ENCODE measurements at places on chromosomes 5 and 9.
A peak's percentile ranks its signal among the peaks of the same experiment; 100 is the strongest.

DNA sequence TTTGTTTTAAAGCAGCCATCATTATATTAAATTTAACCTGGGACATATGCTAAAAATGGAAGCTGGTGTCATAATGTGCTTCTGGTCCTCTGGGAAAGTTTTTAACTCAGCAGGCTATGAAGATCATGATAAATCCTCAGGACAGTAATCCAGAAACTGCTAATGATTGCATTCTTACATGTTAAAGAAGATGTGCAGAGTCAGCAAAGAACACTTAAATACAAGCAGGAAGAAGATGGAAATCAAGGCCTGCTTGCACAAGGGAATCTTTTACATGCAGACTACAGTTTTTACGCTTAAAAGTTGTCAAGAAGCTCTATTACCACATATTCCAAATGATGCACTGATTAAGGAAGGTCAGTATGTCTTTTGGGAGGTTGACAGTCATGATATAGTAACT, 246.0 kb upstream of the PTPRD start:
- no peak overlapping the region for H3K4me3 ChIP-seq
- DNase-seq, result no peak
- no peak overlapping the region for H3K27ac ChIP-seq
- H3K4me1 ChIP-seq, result no peaks in the 10 kb centered on the region

DNA sequence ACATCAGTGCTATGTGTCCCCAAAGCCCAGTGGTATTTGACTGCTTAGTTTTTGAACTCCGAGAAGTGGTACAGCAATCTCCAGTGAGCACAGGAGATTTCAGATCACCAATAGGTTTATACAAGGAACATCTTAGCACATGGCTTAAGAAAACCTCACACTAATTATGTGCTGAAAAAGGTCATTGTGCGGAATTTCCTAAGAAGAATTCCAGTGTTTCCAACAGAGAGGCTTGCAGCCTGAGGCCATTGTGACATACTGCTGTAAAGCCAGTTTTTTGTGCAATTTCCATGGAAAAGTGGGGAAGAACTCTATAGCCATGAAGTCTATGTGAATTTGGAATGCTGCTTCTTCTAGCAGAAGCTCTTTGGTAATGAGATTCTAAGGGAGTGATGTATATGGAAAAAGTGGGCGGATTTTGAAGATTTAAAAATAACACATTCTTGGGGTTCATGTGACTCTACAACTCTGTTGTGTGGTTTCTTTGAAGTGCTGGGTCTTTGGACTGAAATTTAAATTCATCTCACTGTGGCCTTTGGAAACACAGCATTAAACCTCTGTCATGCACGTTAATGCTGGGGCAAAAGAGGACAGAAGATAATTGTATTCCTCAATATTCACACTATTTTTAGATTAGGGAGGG, 110.5 kb upstream of the CD180 start:
- H3K4me1 ChIP-seq, result peaks cover 37% of the 10 kb centered on the region
- no peaks in the 10 kb centered on the region for H3K36me3 ChIP-seq
- H3K4me3 ChIP-seq, result no peak overlapping the region
- no peaks in the 10 kb centered on the region for H3K27me3 ChIP-seq
- H3K27ac ChIP-seq, result peak overlapping the region; percentile 90

- DNase-seq, result no peak
- no peaks in the 10 kb centered on the region for H3K4me1 ChIP-seq
- H3K27me3 ChIP-seq, result no peaks in the 10 kb centered on the region
- H3K4me3 ChIP-seq, result no peak overlapping the region
Measured at GRCh38 chr9:100555471-100555870, 22.4 kb upstream of the CAVIN4 start.

DNA sequence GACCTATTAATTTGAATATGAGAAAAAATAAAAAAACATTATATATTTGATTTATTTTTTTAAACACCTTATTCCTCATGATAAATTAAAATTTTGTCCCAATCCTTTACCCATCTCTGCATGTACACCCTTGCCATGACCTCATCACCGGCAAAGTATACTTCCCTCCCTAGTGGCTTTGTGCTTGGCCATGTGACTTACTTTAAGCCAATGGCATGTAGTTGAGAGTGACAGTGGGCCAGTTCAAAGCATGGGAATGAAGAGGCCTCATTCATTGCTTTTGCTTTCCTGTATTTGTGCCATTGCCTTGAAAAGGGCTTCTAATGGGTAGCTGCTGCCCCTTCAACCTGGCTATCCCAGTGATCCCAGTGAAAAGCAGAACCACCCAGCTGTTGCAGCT, 31.2 kb downstream of the C9 start:
- H3K27me3 ChIP-seq, result no peaks in the 10 kb centered on the region
- H3K4me1 ChIP-seq, result peaks cover 4% of the 10 kb centered on the region
- no peak overlapping the region for H3K4me3 ChIP-seq
- no peak for DNase-seq

- DNase-seq, result peak; percentile 47
- H3K27ac ChIP-seq, result no peak overlapping the region
- no peak overlapping the region for H3K4me3 ChIP-seq
- no peaks in the 10 kb centered on the region for H3K4me1 ChIP-seq
Measured at GRCh38 chr5:170353961-170354360, 35.2 kb downstream of the KCNMB1 start.

- H3K4me1 ChIP-seq, result peaks cover 13% of the 10 kb centered on the region
- peak overlapping the region; percentile 8 for H3K27ac ChIP-seq
- H3K4me3 ChIP-seq, result no peak overlapping the region
- H3K27me3 ChIP-seq, result no peaks in the 10 kb centered on the region
- no peaks in the 10 kb centered on the region for H3K36me3 ChIP-seq
- no peak for DNase-seq
Measured at GRCh38 chr9:92601451-92601850, 65.7 kb upstream of the ECM2 start.

DNA sequence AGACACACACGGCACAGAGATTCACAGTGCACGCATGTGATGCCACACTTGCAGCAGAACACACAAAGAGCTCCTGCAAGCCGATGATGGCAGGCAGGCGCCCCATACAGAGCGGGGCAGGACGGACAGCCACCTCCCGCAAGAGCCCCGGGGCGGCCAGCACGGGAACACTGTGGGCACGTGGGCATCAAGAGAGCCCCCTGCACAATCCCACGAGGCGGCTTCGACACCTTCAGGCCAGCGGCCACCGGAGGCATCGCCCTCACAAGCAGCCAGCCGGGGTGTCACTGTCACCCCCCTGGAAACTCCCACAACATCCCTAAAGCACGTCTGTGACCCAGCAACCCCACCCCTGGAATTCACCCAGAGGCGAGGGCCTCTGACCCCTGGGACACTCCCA, 17.9 kb downstream of the TERT start:
- no peaks in the 10 kb centered on the region for H3K27me3 ChIP-seq
- H3K4me1 ChIP-seq, result no peaks in the 10 kb centered on the region
- no peaks in the 10 kb centered on the region for H3K36me3 ChIP-seq
- H3K27ac ChIP-seq, result no peak overlapping the region

DNA sequence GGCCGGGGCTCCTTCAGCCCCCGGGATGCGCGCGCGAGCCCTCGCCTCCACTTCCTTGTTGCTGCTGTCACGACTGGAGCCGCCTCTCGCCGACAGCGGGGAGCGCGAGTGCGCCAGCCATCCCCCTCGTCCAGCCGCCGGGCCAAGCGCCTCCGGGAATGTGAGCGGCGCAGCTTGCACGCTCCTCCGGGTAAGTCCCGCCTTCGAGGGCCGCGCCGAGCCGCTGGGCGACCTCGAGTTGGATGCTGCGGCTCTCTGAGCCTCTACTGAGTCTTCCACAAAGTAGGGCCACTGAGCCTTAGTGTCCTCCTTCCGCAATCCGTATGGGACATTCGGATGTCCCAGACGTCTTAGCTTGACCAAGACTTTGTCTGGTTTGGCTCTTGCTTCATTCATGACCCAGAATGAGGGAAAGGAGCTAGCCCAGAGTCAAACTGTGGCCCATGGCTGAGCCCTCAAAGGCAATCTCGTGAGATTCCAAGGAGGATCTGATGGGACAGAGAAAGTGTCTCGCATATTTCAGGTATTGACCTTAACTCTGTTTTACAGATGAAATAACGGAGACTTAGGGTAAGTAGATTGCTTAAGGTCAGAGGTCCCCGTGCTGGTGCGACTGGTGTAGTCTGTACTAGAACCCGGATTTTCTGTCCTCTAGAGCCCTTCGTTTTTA, 586 bp downstream of the HMGXB3 start:
- peak overlapping the region; percentile 91 for H3K4me3 ChIP-seq
- H3K4me1 ChIP-seq, result peaks cover 69% of the 10 kb centered on the region
- no peak for DNase-seq
- peak overlapping the region; percentile 94 for H3K27ac ChIP-seq
- peaks cover 25% of the 10 kb centered on the region for H3K36me3 ChIP-seq

GRCh38 chr9:130298662-130299279, 33.2 kb downstream of the HMCN2 start:
- H3K27ac ChIP-seq, result no peak overlapping the region
- no peak for DNase-seq
- H3K4me3 ChIP-seq, result no peak overlapping the region
- H3K36me3 ChIP-seq, result no peaks in the 10 kb centered on the region
- peaks cover 9% of the 10 kb centered on the region for H3K27me3 ChIP-seq

DNA sequence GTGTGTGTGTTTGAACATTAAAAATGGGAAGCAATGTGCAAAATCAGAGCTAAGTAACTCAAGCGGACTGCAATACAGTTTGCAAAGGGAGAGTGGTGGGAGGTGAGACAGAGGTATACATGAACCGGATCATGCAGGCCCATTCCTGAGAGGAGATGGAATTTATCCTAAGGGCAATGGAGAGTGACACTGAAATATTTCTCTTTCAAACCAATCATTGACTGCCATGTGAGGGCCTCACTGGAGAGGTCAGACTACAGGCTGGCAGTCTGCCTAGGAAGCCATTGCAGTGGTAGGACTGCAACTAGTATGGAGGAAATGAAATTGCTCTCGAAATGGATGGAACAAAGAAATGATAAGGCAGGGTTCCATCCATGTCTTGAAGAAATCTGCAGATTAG, 34.8 kb downstream of the TNFSF15 start:
- no peaks in the 10 kb centered on the region for H3K27me3 ChIP-seq
- no peak overlapping the region for H3K27ac ChIP-seq
- DNase-seq, result no peak
- H3K36me3 ChIP-seq, result no peaks in the 10 kb centered on the region

- H3K27me3 ChIP-seq, result no peaks in the 10 kb centered on the region
- H3K4me1 ChIP-seq, result no peaks in the 10 kb centered on the region
- no peak overlapping the region for H3K4me3 ChIP-seq
- H3K36me3 ChIP-seq, result no peaks in the 10 kb centered on the region
- DNase-seq, result no peak
Measured at GRCh38 chr5:30347858-30348257, 845.6 kb upstream of the CDH6 start.

DNA sequence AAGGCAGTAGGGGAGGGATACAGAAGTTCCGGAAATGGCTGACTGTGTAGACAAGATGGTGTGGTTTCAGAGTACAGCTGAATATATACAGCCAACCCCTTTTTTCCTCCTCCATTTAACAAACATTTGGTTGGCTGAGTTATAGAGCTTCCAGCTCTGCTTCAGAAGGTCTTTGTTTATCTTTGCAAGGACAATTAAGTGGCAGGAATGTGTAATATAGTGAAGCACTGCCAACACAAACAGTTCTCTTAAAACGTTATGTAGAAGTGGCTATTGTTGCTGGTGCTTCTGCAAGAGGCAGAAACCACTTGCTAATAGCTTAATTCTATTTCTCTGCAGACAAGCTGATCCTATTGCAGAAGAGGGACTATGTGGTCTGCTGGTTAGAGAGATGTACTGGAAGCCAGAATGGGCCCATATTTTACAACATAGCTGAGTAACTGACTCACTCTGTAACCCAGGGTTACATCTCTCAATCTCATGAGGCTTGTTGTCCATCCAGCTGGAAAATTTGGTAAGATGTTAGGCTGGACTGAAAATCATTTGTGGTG, 62.7 kb upstream of the OSMR start:
- H3K27ac ChIP-seq, result peak overlapping the region; percentile 46
- no peaks in the 10 kb centered on the region for H3K4me1 ChIP-seq

DNA sequence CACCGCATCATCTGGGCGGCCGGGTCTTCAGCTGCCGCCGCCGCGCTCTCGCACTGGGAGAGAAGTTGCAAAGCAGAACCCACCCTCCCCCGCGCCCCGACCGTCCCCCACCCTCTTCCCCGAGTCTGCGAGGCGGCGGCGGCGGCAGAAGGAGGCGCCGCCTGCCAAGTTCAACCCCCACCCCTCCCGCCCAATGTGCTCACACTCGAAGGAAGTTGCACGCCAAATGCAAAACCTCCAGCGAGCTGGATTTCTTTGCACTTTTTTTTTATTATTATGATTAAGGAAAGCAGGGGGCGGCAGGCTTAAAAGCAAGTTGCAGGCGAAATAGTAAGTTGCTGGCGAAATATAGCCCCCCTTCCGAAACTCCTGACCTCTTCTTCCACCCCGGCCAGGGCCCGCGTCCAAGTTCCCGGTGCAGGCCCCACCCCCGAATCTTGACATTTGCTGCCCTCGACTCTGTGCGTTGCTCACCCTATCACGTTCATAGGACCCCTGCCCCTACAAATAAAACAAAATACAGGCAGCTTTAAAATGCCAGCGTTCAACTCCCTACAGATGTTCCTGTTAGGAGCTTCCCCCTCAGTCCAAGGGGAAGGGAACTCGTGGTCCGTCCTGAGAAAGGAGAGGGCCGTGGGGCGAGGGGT, 1.1 kb upstream of the NR3C1 start:
- no peaks in the 10 kb centered on the region for H3K4me1 ChIP-seq
- H3K36me3 ChIP-seq, result no peaks in the 10 kb centered on the region
- DNase-seq, result peak; percentile 83

DNA sequence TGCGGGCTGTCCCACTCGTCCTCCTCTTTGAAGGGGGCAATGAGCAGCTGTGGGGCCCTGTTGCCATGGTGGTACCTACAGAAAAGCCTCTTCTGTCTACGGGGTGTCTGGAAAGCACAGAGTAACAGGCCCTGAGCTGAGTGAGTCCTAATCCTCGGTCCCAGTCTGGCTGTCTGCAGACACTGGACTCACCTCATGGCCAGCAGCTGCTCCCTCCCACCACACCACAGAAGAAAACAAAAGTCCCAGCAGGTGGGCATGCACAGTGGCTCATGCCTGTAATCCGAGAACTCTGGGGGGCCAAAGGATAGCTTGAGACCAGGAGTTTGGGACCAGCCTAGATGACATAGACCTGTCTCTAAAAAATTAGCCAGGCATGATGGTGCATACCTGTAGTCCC, 19.9 kb downstream of the P4HA2 start:
- no peaks in the 10 kb centered on the region for H3K4me1 ChIP-seq
- no peak overlapping the region for H3K4me3 ChIP-seq
- DNase-seq, result no peak
- no peaks in the 10 kb centered on the region for H3K27me3 ChIP-seq
- H3K36me3 ChIP-seq, result peaks cover 3% of the 10 kb centered on the region

DNA sequence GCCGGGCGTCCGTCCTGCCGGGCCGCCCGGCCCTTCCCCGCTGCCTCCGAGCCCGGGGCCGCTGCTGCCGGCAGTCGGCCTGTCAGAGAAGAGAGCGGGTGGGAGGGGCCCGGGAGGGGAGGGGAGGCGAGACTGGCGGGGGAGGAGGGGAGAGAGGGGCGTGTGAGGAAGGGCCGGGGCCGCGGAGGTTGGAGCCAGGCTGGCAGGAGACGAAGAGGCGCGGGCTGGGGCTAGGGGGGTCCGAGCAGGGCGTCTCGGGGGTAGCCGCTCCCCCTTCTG, 570 bp downstream of the CREBRF start:
- H3K27me3 ChIP-seq, result no peaks in the 10 kb centered on the region
- peak overlapping the region; percentile 100 for H3K27ac ChIP-seq
- H3K36me3 ChIP-seq, result no peaks in the 10 kb centered on the region
- peaks cover 46% of the 10 kb centered on the region for H3K4me1 ChIP-seq
- no peak for DNase-seq

- no peaks in the 10 kb centered on the region for H3K4me1 ChIP-seq
- H3K27ac ChIP-seq, result no peak overlapping the region
- H3K36me3 ChIP-seq, result no peaks in the 10 kb centered on the region
- no peak for DNase-seq
- H3K27me3 ChIP-seq, result no peaks in the 10 kb centered on the region
Measured at GRCh38 chr5:115708819-115709477, 83.1 kb upstream of the TMED7 start.
